ENCODE measurements at places on chromosomes 16 and 17. TPM values are rescaled to one million over a fixed set of nuclear protein-coding genes. Genes with fewer than 3 reads are reported as not detected.

GRCh38 chr17:38872027-38872511 lies 2.2 kb downstream of the LASP1 start:
- no peak for DNase-seq

DNA sequence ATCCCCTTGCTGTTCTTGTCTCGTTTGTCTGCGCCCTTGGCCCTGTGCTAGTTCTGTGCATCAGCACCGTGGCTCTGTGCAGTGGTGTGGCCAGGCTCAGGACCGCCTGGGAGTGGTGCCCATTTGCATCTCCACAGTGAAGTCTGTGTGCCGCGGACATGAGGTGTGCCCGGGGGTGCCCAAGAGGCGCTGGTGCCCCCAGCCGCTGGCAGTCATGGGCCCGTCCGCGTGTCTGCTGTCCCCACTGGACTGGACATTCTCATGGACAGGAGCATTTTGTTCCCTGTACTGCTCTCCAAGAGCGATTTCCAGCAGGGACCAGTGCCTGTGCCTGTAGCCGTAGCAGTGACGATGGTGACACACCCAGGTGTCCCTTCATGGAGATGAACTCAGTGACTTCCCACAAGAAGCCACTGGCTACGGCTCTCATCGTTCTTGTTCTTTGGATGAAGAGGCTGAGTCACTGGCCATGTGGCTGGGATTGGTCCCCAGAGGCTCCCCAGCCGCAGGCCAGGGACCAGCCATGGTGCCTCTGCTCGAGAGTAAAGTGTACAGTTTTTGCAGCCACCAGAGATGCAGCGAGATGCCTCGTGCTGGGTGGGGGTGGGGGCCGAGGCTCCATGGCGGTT lies 13.0 kb upstream of the MC1R start:
- no peak for DNase-seq

DNA sequence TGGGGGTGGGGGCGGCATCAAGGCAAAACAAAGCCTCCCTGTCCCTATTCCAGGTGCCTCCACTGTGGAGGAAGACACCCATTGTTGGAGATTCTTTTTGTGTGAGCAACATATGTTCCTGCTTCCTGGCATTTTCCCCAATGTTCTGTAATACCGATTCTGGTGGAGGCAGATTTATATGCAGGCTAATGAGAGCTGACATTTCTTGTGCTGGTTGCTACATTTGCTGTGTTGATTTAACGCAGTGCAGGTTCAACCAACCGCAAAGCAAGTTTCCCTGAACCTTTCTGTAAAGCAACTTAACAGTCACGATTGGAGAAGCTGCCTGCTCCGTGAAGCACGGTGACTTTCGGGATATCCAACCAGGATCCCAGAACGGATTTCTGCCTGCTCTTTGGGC lies 260.5 kb downstream of the CBLN1 start:
- DNase-seq: no peak

Gene RHBDL1
- 5.9 TPM for total RNA-seq

Gene RPRML
- total RNA-seq: not detected

Gene PLA2G10
- total RNA-seq: not detected

Gene PPP1R27
- not detected for total RNA-seq

Gene DBNDD1
- 0.92 TPM for total RNA-seq

Measured in T-helper 17 cell (primary cell).